ELF-1 (cell line): ENCODE measurements at places on chromosomes 2 and 18.

DNA sequence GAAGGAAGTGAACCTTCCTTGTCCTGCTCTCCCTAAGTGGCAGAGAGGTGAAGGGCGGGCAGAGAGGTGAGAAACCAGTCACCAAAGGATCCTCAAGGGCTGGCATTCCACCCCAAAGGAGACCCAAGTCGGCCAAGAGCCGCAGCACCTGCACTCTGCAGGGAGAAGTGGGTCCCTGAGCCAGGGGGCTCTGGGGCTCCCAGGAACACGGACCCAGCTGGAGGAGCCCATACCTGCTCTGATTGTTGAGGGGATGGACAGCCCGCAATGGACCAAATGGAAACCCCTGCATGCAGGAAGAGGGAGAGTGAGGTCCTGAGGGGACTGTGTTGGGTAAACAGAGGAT is 233.3 kb downstream of the ATAD2B start:
- no peak for DNase-seq

GRCh38 chr2:55158111-55158814 is 73.8 kb downstream of the CLHC1 start:
- DNase-seq = no peak

GRCh38 chr2:37740164-37740739 is 68.8 kb upstream of the CDC42EP3 start:
- DNase-seq = no peak

DNA sequence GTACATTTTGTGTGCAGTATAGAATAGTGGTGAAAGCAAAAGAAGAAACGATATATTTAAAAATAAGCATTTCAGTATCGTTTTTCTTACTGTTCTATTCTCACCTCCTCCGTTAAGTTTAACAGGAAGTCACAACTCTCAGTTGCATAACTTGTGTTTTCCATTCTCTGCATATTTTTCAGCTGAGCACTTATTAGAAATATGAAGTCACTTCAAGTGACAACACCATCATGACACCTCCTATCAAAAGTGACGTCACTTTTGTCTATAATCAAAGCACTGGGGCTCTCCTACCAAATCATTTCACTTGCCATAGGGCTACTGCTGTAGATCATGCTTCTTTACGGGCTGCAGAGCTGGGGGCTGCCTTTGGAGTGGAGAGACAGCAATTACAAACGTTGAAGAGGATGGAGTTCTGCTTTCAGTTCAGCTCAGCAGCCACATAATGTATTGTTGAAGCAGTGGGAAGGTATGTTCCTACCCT is 36.3 kb downstream of the STAT4 start:
- DNase-seq = no peak

DNA sequence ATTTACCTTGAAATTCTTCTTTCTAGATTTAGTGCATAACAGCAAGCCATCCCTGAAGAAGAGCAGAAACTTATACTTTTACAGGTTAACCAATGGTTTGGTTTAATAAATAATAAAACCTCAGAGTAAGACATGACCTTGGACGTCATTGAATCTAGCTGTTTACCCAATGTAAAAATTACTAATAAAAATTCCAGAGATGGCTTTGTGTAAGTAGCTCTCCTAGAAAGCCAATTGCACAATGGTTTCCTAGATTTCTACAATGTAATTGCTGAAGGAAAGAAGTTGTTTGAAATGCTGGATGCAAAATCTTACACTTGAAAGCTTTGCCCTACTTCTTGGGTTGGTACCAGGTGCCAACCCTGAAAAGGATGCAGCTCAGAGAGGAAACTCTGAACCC is 1.5 kb downstream of the XDH start:
- DNase-seq = no peak

- DNase-seq = no peak
Measured at GRCh38 chr2:176516051-176516602, 246.9 kb downstream of the MTX2 start.

GRCh38 chr2:63663013-63663864 is 74.5 kb downstream of the MDH1 start:
- DNase-seq = no peak

GRCh38 chr2:134142341-134142738 is 111.5 kb upstream of the MGAT5 start:
- DNase-seq = no peak

DNA sequence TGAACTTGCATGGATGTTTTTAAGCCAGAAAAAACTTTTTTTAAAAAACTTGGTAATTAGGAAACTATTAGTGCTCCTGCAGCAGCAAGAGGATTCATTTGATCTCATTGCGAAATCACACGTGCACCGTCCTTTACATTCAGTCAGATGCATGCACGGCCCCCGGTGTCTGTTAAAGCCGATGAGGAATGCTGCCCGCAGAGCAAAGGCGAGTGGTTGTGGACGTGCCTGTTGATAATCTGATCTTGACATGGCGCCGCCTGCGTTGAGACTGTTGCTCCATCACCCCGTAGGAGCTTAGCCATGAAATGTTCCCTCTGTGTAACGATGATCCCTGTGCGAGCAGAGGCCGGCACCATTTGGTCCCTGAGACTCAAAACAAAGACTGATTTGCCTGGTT is 300.0 kb downstream of the GBX2 start:
- no peak for DNase-seq

DNA sequence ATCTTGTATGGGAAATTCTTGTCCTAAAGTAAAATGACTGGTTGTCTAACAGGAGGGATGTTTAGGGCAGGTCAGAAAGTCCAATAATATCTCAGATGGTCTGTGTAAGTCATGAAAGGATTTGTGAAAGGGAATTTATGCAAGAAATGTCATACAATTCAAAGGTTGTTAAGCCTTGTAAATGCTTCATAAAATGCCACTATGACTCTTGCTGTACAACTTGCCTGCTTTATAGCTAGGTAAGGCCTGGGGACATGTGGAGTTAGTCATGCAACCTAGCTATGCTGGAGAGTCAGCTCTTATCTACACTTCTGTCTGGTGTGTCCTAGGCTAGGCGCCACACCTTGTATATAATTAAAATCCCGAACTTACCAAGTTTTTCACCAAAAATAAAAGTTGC is 36.9 kb upstream of the VWA3B start:
- DNase-seq = no peak

- DNase-seq = no peak
Measured at GRCh38 chr18:45046961-45047360, 366.3 kb downstream of the SETBP1 start.

- no peak for DNase-seq
Measured at GRCh38 chr2:74544634-74545033, 9.1 kb downstream of the LOXL3 start.

GRCh38 chr18:4511166-4511565 is 56.1 kb upstream of the DLGAP1 start:
- no peak for DNase-seq

DNA sequence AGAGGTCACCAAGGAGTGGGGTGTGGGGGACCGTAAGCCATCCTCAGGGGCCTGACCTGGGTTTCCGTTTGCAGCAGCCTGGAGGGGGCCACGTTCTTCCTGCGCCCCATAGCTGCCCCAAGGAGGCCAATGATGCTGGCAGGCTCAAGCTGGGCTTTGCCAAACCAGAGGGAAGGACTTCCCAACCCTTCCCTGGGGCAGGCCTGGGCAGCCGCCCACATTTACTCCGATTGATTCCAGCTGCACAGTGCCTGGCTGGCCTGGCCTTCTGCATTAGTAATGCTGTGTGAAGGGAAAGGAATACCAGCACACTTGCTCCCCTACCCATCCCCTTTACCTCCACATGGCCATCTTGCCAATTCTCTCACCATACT is 360.6 kb upstream of the SLC14A2 start:
- no peak for DNase-seq

GRCh38 chr2:148990968-148991367 is 47.5 kb upstream of the LYPD6B start:
- DNase-seq = no peak

GRCh38 chr18:73458186-73458964 is 590.6 kb upstream of the NETO1 start:
- no peak for DNase-seq

- DNase-seq = no peak
Measured at GRCh38 chr2:47028171-47028570, 112.6 kb upstream of the MCFD2 start.

DNA sequence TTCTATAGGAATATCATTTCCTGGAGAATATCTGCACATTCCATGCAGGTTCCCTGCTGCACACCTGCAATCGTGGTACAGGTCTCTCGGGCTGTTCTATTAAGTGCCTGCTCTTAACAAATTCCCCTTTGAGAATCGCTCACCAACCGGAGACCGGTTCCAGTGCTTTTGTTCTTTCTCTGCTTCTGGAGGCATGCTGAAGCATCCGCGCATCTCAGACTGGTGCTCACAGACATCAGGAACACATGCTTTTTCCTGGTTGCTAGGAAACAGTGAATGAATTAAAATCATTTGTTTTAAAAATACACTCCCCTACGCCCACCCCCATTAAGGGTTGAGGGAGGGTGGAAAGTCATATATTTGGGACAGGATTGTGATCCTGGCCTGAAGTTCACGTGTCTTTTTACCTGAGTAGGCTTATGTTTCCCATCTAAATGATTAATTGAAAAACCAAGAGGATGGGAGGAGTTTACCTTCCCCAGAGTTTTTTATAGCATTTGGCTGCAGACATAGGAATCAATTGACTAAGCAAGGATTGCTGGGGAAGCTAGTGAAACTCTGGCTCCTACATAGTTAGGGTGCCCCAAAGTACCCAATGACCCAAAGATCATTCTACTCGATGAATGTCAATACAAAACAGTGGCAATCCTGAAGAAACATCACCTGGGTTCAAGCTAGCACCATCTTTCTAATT is at the start of gene C2orf80:
Gene C2orf80, minus strand, starts transcription at position 221 of the 694 bp plus-strand sequence. CDS start 3,044 bp downstream, outside the sequence.
- no peak for DNase-seq

- DNase-seq = no peak
Measured at GRCh38 chr18:58538604-58539386, 90.1 kb downstream of the ALPK2 start.

DNA sequence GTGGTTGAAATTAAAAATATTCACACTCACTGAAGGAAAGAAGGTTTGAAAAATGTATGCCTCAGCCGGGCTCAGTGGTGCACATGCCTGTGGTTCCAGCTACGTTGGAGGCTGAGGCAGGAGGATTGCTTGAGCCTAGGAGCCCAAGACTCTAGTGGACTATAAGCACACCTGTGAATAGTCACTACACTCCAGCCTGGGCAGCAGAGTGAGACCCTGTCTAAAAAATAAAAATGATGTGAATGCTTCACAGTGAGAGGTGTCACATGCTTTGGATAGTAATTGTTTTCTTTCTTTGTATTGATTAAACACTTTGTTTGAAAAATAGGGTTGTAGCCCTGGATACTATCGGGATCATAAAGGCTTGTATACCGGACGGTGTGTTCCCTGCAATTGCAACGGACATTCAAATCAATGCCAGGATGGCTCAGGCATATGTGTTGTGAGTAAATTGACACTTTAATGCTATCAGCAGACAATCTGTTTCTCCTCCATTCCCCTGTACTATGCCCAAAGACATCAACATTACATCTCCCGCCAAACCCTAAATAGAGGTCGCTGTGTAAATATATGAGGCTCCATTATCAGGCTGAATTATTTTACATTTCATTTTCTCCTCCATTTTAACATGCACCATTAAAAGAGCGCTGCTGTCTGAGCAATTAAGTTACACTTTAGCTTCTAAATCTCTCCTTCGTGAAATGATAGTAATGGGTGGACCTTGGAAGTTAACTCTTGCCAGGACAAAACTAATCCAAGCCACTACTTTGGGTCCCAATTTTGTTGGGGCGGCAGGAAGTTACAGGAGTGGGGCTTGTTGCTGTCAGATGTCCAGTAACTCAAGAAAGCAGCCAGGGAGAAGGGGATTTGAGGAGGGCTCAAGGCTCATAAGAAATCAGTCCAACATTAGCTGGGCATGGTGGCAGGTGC is 138.3 kb upstream of the TTC39C start:
- DNase-seq = no peak

GRCh38 chr2:78982638-78983330 is 42.7 kb upstream of the REG3G start:
- DNase-seq = no peak

DNA sequence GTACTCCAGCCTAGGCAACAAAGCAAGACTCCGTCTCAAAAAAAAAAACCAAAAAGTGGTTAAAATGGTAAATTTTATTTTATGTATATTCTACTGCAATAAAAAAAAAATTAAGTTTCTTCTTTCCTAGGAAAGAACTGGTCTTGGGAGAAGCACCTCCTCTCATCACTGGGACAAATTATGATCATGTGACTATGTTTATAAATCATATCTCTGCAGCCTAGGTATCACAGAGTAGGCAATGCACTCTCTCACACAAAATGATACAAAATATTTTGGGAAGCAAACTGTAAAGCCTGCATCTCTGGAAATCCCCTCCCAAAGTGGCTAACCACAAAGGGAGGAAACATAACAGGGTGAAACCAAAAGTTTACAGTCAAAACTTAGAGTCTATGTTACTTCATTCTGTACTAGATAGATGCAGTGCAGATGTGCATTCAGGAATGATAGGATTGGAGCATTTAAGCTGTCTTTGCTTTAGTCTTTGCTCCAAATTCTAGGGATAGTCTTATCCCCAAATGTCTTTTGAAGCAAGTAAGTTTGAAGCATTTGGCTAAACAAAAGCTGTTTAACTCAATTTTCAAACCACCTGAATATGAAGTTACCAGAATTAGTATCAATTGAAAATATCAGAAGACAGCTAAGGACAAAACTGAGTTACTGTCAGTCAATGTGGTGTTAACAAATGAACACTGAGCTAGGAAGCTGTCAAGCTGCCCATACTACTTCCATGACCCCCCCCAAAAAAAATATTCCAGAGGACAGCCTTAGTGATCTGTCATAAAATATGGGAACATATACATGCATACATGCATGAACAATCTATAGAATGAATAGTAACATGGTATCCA is 21.1 kb upstream of the MALT1 start:
- no peak for DNase-seq

GRCh38 chr18:49481317-49481716 is 5.7 kb downstream of the C18orf32 start:
- DNase-seq = no peak

DNA sequence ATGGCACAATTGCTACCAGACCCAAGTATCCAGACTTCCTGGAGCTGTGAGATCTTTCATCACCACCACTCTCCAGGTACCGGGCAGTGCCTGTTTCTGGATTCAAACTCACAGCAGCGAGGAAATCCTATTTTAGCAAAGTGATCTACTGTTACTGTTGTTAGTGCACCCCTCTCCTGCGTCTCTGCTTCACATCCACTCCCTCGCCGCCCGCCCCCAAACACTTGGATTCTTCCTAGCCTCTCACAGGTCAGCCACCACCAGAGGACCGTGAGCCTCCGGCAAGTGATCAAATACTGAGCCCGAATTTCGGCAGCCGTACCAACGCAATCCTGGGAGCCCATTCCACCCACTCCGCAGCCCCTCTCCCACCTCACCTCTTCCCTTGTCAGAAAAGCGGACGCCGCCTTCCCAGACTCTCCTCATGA is 519 bp downstream of the METTL4 start:
- DNase-seq = no peak

GRCh38 chr2:10500601-10501361 is 52.7 kb upstream of the ODC1 start:
- DNase-seq = no peak

- no peak for DNase-seq
Measured at GRCh38 chr2:95297639-95298395, 670 bp downstream of the KCNIP3 start.

- no peak for DNase-seq
Measured at GRCh38 chr18:79166702-79167101, 97.5 kb downstream of the ATP9B start.

GRCh38 chr2:120448961-120449810 is 103.2 kb downstream of the INHBB start:
- no peak for DNase-seq
